Activated T-helper 17 cell treated with anti-CD3 and anti-CD28 coated beads, Interleukin-2, amount 50 U/mL, for 72 hours (primary cell): ENCODE measurements at places on chromosomes 5 and 9.
A peak's percentile ranks its signal among the peaks of the same experiment; 100 is the strongest.

DNA sequence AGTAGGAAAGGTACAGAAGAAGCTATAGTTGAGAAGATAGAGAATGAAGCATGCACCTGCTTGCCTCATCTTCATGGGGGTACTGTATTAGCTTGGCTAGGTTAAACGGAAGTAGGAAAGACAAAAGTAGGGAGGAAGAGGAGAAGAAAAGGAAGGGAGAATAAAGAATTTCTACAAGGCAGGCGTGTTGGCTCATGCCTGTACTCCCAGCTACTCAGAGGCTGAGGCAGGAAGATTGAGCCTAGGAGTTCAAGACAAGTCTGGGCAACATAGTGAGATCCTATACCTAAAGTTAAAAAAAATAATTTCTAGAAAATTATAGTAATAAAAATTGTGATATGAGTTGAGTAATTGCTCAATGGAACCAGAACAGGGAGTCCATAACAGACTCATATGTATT lies 61.9 kb downstream of the APTX start:
- no peak for ATAC-seq

DNA sequence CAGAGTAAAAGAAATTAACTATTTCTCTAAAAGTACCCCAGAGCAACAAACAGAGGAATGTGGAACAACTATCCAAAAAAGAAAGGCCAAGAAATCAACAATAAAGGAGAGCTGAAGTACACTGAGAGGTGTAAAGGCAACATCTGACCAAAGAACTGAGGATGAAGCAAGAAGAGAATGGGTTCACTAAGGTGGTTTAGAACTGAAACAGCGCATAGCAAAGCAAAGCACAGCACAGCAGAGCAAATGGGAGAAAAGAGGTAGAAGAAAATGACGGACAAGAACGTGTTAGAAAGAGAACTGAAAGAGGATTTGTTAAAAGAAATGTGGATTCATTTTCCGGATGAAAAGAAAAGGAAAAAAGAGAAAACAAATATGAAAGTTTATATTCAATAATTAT lies 25.8 kb downstream of the RFX3 start:
- ATAC-seq, result no peak

GRCh38 chr5:58794875-58795274 lies 212.0 kb downstream of the RAB3C start:
- ATAC-seq, result peak; percentile 90

- ATAC-seq, result no peak
These were observed 29.6 kb upstream of the LCP2 start for GRCh38 chr5:170327168-170327567.

GRCh38 chr5:115831163-115831768 lies 10.1 kb downstream of the ATG12 start:
- ATAC-seq, result no peak

DNA sequence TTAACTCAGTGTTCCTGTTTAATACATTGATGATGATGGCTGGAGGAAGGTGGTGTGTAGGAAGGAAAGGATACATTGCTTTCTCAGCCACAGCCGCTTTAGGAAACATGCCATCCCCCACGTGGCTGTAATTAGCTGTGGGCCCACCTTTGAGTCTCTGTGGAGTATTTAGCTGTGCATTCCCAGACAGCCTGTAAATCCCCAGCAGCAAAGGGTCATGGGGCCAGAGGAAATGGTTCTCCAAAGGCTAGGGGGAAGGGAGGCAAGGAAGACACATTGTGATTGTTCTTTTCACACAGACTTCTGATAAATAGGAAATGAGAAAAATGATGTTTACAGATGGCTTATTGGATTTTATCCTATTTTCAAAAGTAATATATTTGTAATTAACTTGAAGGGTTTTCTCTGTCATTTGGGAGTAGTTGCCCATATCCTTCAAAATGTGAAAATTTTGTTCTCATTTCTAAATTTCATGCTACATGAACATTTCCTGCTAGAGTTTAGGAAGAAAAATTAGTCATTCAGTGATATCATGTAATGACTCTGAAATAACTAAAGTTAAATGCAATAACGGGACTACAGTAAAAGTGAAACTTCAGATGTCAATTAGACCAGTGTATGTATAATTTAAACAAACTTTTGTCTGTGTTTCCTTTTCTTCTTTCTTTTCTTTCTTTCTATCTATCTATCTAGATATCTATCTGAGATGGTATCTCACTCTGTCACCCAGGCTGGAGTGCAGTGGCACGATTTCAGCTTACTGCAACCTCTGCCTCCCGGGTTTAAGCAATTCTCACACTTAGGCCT lies 24.3 kb upstream of the F2R start:
- peak; percentile 93 for ATAC-seq

- ATAC-seq, result no peak
These were observed 6.4 kb upstream of the ACOT12 start for GRCh38 chr5:81400375-81400774.

DNA sequence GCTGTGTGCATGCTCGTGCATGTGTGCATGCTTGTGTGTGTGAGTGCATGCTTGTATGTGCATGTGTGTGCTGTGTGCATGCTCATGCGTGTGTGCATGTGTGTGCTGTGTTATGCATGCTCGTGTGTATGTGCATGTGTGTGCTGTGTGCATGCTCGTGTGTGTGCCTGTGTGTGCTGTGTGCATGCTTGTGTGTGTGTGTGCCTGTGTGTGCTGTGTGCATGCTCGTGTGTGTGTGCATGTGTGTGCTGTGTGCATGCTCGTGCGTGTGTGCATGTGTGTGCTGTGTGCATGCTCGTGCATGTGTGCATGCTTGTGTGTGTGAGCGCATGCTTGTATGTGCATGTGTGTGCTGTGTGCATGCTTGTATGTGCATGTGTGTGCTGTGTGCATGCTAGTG lies 30.3 kb upstream of the SH3PXD2B start:
- ATAC-seq, result no peak

DNA sequence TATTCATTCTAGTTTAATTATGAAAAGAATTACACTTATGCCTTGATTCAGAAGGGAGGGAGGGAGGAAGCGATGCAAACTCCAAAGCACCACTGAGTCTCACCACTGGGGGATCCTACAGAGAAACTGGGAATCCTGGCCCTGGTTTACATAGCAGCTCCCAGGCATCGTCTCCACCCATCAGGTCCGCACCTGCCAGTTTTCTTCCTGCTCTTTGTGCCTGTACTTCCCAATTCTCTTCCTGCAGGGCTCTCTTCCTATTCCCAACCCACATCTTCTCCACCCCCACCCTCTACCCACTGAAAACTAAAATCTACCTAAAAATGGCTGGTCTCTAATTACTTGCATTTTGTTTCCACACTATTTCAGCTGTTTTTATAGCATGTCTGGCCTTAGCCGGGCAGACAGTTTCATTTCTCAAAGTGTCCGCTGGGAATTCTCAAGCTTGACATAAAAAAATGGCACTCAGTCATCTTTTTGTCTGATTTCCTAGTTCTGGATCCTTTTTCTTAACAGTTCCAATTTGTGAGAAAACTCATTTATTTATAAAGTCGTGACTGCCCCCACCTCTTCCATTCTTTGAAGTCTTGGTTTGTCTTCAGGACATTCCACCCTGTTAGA lies 1.6 kb upstream of the TNIP1 start:
- ATAC-seq, result no peak

DNA sequence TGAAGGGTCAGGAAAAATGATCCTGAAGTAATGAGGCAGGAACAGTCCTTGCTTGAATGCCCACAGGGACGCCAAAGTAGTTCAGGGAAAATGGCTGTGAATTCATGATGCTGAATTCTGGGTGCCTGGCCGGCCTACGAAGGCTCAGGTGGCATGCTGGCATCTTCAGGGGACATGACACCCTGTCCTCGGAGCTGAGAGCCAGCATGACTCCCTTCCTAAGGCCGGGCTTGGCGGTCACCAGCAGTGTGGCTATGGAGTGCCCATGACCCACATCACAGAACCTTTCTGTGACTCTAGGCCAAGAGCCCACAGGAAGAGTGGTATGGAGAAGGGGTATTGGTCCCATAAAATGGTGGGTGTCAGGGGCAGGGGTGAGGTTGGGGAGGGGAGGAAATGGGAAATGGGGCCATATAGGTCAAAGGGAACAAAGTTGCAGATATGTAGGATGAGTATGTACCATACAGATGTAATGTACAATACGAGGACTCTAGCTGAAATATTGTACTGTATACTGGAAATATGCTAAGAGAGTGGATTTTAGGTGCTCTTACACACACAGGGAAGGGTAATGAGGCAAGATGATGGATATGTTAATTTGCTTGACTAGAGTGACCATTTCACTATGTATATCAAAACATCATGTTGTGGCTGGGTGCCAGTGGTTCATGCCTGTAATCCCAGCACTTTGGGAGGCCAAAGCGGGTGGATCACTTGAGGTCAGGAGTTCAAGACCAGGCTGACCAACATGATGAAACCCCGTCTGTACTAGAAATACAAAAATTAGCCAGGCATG lies 202.8 kb upstream of the KLF9 start:
- ATAC-seq, result no peak

DNA sequence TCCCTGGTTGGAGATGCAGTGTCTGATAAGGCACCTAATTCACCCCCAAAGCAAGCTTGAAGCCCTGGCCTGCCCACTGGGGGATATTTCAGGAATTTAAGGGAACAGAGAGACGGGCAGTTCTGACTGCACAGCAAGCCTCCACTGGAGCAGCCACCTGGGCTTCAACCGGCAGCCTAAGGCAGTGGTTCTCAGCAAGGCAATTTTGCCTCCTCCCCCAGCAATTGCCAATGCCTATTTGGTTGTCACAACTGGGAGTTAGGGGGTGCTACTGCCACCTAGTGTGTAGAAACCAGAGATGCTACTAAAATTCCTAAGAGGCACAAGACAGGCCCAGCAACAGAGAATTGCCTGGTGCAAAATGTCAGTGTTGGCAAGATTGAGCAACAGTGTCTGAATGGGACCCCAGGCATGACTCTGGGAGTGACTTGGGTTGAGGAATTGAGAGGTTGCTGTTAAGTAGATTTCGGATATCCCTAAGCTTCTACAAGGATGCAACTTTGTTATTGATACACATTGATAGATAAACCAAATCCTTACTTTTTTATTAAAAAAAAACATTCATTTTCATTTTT lies 58.7 kb upstream of the CTSL start:
- no peak for ATAC-seq

GRCh38 chr9:38106488-38106887 lies 37.5 kb upstream of the SHB start:
- no peak for ATAC-seq

DNA sequence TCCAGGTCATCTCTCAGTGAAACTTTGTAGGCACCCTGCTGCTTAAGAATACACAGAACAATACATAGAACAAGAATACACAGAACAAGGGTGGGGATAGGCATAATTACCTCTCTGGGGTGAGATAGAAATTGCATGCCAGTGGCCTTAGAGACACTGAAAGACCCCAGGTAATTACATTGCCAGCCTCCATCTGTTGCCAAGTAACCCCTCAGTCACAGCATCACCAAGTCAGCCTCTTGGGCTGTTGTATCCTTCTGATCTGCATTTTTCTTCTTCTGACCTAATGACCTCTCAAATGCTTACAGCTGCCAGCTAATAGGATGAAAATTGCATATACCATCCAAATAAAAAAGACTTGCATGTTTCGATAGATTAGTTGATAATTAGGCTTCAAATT lies 167.7 kb downstream of the GRIA1 start:
- ATAC-seq, result no peak
